ENCODE measurements at places on chromosomes 5 and 9.
A peak's percentile ranks its signal among the peaks of the same experiment; 100 is the strongest.

- no peak for DNase-seq
Observed at GRCh38 chr5:174166231-174167079, 120.9 kb downstream of the NSG2 start.

GRCh38 chr9:131965103-131965502 is 114.6 kb downstream of the MED27 start:
- DNase-seq = no peak

GRCh38 chr9:132351404-132352045 is 3.3 kb downstream of the SETX start:
- DNase-seq = no peak

DNA sequence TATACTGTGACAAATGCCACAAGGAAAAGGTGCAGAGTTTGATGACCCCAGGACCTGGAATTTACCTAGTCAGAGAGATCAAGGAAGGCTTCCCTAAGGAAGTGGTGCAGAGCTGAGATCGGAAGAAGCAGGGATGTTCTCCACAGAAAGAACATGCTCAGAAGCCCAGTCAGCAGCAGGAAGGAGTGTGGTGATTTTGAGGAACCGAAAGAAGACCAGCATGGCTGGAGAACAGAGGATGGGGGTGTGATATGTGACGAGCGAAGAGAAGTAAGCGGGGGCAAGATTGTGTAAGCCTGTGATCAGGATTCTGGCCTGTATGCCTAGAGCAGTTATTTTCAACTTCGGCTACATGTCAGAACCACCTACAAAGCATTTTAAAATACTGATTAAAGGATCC is 18.7 kb upstream of the PIK3R1 start:
- peak; percentile 53 for DNase-seq

GRCh38 chr5:122392824-122393223 is 80.8 kb downstream of the SNCAIP start:
- no peak for DNase-seq

GRCh38 chr5:112684737-112685136 is 52.9 kb upstream of the APC start:
- DNase-seq = no peak

- no peak for DNase-seq
Observed at GRCh38 chr5:177256296-177256695, 47.2 kb downstream of the RAB24 start.

GRCh38 chr5:173925449-173926071 is 37.4 kb downstream of the CPEB4 start:
- peak; percentile 35 for DNase-seq

DNA sequence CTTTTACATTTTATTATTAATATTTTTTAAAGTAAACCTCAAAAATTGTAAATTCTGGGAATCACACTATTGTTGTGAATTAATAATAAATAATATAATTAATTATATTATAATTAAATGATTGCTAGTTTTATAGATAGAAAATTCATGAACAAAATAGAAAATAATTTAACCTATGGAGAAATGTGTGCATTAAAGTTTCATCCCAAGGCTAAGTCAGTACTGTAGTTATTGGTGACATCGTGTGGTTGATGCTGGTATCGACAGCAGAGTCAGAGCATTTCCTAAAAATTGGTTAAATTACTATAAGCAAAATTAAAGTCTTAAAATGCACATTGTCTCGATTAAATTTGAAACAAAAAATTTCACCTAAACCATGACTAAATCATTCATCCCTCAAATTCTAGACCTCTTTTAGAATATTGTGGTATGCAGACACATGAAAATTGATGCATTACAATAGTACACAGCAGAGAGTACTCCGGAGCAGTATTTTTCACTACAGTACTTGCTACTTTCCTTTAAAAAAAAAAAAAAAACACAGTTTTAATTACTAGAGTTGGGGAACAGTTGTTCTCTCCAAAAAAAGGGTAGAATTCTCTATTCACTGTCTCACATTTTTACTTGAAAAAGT is 73.9 kb downstream of the RORB start:
- DNase-seq = no peak

- no peak for DNase-seq
Observed at GRCh38 chr9:69745716-69746437, 13.9 kb downstream of the PTAR1 start.

DNA sequence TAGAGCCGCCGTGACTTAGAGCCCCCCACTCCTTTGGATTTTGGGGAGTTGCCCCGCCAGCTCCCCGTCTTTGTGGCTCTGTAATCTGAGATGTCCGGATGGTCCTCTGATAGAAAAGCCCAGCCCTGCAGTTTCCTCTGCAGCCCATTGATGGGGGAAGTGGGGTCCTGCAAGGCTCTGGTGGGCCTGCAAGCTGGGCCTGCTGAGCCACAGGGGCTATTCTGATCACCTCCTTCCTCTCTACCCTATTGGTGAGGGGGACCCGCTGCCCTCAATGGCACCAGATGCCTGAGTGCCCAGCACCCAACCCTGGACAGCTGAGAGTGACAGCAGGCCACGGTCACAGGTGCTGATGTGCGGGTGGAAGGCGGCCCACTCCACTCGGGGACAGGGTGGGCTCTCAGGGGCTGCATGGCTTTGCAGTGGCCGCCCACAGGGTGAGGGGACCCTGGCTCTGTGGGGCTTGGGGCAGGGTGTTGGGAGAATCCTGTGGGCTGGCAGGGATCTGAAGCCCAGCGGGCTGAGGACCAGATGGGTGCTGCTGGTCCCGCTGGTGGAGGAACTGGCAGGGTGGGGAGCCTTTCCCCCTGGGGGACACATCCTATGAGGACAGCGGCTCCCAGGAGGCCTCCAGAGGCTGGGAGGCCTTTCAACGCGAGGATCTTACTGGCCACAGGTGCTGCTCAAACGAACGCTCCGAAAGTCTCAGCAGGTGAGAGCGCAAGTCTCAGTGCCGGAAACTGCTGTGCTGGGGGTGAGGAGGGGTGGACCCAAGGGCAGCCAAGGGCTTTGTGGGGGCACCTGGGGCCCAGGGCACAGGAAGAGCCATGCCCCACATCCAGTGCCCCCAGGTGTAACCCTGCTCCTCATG is 30.0 kb upstream of the LPCAT1 start:
- DNase-seq = peak; percentile 58
